ENCODE measurements at places on chromosomes 6 and 20.

- no peak overlapping the region for H3K4me3 ChIP-seq
- H3K36me3 ChIP-seq, result peaks cover 63% of the 10 kb centered on the region
- no peaks in the 10 kb centered on the region for H3K27me3 ChIP-seq
- no peak overlapping the region for H3K27ac ChIP-seq
- H3K4me1 ChIP-seq, result no peaks in the 10 kb centered on the region
Measured at GRCh38 chr6:75657327-75657726, 55.6 kb downstream of the SENP6 start.

DNA sequence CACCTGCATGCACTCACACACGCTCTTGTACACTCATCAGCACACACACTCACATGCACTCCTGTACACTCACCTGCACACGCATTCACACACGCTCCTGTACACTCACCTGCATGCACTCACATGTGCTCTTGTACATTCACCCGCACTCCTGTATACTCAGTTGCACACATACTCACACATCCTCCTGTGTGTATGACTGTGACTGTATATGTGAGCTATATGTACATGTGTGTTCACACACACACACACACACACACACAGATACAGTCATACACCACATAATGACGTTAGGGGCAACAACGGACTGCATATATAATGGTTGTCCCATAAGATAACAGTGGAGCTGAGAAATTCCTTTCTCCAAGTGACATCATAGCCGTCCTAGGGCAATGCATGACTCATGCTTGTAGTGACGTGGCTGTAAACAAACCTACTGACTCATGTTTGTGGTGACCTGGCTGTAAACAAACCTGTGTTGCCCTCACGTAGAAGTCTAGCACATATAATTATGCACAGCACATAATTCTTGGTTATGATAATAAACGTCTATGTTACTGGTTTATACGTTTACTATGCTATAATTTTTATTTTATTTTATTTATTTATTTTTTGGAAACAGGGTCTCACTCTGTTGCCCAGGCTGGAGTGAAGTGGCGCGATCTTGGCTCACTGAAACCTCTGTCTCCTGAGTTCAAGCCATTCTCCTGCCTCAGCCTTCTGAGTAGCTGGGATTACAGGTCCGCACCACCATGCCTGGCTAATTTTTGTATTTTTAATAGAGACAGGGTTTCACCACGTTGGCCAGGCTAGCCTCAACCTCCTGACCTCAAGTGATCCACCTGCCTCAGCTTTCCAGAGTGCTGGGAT lies 22.8 kb upstream of the TAF4 start:
- no peaks in the 10 kb centered on the region for H3K36me3 ChIP-seq
- no peak overlapping the region for H3K27ac ChIP-seq

- no peaks in the 10 kb centered on the region for H3K27me3 ChIP-seq
- H3K36me3 ChIP-seq, result no peaks in the 10 kb centered on the region
- no peaks in the 10 kb centered on the region for H3K4me1 ChIP-seq
- DNase-seq, result no peak
- H3K27ac ChIP-seq, result no peak overlapping the region
Measured at GRCh38 chr20:26208296-26209091, 511.8 kb upstream of the ZNF337 start.

GRCh38 chr6:138719011-138719635 lies 54.4 kb upstream of the CCDC28A start:
- H3K27ac ChIP-seq, result no peak overlapping the region
- H3K27me3 ChIP-seq, result no peaks in the 10 kb centered on the region
- no peak overlapping the region for H3K4me3 ChIP-seq
- DNase-seq, result no peak
- no peaks in the 10 kb centered on the region for H3K4me1 ChIP-seq

- no peak overlapping the region for H3K27ac ChIP-seq
- H3K4me3 ChIP-seq, result no peak overlapping the region
- H3K36me3 ChIP-seq, result no peaks in the 10 kb centered on the region
- H3K4me1 ChIP-seq, result no peaks in the 10 kb centered on the region
- H3K27me3 ChIP-seq, result no peaks in the 10 kb centered on the region
Measured at GRCh38 chr6:131917763-131918649, 33.2 kb downstream of the CCN2 start.

DNA sequence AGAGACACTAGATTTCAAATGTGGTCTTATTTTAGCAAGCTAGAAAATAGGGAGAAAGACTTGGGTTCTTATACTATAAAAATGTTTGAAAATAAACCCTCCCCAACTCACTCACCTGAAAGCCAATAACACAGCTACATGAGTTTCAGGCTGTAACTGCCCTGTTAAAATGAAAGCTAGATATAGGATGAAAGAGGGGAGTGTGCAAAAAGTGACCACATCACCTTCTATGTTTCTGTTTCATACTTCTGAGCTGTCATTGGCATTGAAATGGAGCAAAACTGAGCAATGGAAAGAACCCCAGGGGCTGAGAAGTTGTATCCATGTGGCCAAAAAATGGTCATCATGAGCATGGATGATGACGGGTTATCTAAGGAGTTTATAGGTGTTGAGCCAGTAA lies 148.1 kb upstream of the TENT5A start:
- H3K4me3 ChIP-seq, result no peak overlapping the region
- H3K27ac ChIP-seq, result peak overlapping the region; percentile 51
- H3K27me3 ChIP-seq, result no peaks in the 10 kb centered on the region
- H3K36me3 ChIP-seq, result no peaks in the 10 kb centered on the region
- no peak for DNase-seq

DNA sequence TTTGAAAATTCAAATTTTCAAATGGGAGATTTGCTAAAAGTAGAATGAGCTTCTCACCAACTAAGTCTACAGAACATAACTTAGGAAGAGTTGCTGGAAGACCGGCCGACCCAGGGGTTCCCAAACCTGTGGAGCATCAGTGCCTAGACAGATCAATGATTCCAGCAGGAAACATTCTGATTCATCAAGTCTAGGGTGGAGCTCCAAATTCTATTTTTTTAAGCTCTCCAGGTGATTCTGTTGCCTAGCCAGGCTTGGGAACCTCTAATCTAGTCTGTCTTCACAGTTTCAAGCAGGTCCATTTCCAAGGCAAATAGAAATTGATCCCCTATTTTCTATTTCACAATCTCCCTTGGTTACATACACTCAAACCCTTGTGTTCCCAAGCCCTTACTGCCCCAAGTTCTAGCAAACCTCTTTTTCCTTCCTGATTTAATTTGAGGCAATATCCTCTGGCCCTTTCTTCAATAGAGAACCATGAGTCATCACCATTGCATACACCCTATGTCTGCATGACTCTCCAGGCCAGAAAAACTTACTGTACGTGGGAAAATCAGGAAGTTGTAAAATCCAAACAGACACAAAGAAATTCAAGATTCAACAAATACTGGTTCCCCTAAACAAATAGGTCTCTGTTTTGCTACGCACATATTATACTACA lies 8.9 kb downstream of the ATXN1 start:
- H3K4me1 ChIP-seq, result peaks cover 51% of the 10 kb centered on the region
- no peak overlapping the region for H3K4me3 ChIP-seq
- no peak overlapping the region for H3K27ac ChIP-seq
- DNase-seq, result no peak
- H3K27me3 ChIP-seq, result no peaks in the 10 kb centered on the region

DNA sequence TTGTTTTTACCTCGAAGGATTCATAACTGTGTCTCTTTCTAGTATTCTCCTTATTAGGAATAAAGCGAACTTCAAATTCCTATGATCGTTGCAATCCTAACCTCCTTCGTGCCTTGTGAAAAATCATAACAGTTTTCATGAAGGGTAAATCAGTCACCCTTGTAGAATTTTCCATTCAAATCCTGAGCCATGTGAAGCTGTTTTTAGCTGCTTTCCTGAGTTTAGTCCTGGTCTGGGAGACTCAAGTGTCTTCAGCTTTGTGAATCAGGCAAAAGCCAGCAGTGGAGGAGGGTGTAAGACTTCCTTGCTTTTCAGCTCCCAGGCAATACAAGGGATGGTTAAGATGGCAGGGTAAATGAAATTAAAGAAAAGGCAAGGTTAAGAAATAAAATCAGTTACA lies 24.3 kb downstream of the GCNT2 start:
- H3K4me1 ChIP-seq, result no peaks in the 10 kb centered on the region
- H3K36me3 ChIP-seq, result no peaks in the 10 kb centered on the region
- H3K27ac ChIP-seq, result no peak overlapping the region
- H3K4me3 ChIP-seq, result no peak overlapping the region
- peaks cover 2% of the 10 kb centered on the region for H3K27me3 ChIP-seq

DNA sequence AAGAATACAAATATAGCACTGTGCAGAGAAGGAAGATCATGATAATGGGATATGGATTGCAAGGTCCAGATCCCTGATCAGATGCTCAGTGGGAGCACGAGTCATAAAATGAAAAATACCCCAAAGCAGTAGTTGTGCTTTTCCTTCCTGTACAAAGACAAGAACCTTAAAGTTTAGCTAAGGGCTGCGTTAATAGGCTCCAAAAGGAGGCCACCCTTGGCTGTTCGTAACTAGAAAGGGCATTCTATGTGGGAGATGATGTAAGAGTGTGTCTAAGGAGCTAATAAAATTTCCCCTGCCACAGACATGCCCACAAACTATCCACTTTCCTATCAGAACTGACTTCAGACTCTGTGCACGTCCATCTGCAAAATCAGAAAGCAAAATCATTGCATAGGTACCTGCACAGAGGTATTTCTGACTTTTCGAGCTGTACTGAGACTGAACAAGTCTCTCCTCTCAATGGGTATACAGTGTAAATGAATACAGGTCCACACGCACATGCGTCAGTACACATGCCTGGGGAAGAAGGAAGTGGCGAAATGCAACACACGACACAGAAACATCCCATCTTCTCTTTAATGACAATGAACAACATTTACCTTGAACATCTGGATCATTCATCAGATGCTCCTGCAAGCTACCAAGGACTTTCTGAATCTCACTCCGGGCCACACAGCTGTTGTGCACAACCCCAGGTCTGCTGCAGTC lies 16.9 kb upstream of the ANKRD60 start:
- no peak overlapping the region for H3K27ac ChIP-seq
- H3K36me3 ChIP-seq, result peaks cover 73% of the 10 kb centered on the region
- no peaks in the 10 kb centered on the region for H3K4me1 ChIP-seq
- no peak for DNase-seq
- H3K27me3 ChIP-seq, result no peaks in the 10 kb centered on the region

- H3K27me3 ChIP-seq, result no peaks in the 10 kb centered on the region
- H3K4me1 ChIP-seq, result peaks cover 30% of the 10 kb centered on the region
- peaks cover 5% of the 10 kb centered on the region for H3K36me3 ChIP-seq
- DNase-seq, result no peak
Measured at GRCh38 chr6:125793280-125793679, 2.5 kb downstream of the NCOA7 start.

DNA sequence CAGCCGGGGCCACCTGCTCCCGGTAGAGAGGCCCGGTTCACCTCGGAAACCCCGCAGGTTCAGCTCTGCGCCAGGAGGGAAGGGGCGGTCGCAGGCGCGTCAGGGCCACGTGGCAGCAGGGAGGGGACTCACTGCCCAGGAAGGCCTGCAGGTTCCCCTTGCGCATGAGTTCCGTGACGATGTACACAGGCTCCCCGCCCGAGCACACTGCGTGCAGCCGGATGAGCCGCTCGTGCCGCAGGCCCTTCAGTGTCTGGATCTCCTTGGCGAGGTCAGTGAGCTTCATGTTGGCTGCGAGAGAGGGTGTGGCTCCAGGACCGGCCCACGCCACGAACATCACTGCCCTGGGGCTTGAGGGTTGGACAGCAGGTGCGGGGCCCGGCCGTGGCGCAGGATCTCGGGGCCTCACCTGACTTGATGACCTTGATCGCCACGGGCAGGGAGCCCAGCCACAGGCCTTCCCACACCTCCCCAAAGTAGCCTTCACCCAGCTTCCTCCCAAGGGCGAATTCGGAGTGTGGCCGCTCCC lies 4.9 kb upstream of the PTK6 start:
- no peak overlapping the region for H3K4me3 ChIP-seq
- no peak for DNase-seq
- peaks cover 77% of the 10 kb centered on the region for H3K27me3 ChIP-seq
- H3K4me1 ChIP-seq, result peaks cover 16% of the 10 kb centered on the region

DNA sequence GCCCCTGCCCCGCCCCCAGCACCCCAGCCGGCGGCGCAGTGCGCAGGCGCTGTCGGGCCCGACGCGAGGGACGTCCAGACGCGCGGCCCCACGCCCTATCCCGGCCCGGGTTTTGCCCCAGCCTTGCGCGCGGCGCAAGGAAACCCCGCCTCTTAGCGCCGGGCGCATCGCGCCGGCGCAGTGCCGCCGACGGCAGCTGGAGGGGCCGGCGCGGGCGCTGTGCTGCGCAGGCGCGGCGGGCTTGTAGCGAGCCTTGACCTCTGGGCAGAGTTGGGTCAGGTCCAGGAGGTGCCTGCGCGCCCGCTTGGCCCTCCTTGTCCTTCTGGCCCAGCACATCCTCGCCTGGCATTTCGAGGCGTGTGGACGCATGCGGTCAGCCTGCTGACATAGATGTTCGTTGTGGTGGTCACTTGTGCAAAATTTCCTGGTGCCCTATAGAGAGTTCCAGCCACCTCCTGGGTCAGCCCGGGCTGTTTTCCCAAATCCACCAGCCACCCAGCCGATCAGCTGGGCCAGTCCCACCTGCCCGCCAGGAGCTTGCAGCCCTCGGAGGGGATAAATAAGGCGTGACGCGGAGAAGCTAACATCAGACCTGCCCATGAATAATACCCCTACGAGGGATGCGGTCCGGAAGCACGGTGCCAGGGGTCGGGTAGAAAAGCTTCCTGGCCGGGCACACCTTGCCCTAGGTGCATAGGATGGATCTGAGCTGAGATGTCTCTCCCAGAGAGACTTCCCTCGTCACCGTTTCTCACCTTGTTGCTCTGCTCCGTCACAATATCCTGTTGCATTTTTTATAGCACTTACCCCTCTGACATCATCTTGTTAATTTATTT lies 428 bp upstream of the PRELID3B start:
- peak overlapping the region; percentile 78 for H3K4me3 ChIP-seq
- H3K27ac ChIP-seq, result peak overlapping the region; percentile 76
- H3K27me3 ChIP-seq, result no peaks in the 10 kb centered on the region
- peak; percentile 86 for DNase-seq

DNA sequence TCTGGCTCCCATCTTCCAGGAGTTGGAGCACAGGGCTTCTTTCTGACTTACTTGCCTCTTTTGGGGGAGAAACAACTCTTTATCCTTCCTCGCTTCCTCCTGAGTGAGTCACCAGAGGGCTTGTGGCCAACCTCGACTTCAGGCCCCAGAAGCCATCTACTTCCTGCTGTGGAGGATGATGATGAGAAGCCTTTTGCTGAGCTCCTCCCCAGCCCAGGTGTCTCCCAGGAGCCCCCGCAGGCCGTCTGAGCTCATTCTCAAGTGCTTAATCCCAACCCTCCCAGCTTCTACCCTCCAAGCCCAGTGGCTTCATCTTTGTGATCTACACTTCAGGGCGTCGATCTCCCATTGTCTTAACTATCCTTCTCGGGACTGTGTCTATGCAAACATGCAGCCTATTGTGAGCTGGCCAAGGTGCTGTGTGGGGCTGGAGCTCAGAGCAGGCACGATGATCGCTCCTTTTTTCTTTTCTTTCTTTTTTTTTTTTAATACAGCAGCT lies 27.9 kb downstream of the SDCBP2 start:
- H3K4me1 ChIP-seq, result no peaks in the 10 kb centered on the region
- no peak for DNase-seq
- no peak overlapping the region for H3K4me3 ChIP-seq

Measured in tibial artery (tissue), 4 donors.